ENCODE measurements at places on chromosomes 11 and 22.

DNA sequence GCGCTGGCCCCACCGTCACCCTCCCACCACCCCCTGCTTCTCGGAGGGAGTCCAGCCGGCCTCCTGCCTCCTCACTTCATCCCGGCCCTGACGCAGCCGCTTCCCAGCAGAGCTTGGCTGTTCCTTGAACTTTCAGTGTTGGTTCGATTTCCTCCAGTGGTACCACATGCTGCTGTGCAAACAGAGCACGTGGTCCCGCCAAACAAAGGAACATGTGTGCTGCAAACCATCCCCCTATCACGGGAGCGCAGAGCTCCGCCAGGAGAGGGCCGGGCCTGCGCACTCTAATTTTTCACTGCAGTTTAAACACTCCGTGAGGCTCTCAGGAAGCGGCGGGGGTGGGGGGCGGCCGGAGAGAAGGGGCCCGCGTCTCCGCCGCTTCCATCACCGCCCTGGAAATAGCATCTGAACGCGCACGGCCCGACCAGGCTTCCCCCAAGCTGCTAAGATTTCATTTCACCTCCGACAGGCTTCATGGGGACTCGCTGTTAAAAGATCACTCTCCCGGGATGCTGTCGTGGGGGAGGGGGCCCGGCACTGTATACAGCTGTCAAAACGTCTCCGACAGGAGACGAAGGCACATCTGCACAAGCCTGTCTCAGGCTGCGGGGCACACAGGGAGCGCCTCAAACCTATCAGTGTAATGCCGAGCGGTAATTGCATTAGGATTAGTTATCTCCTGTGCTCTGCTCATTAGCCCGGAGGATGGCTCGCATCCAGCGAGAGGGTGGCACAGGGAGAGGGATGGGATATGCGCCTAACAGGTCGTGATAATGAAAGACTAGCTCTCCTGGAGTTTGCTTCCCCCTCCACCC, 269.9 kb upstream of the SORL1-AS1 start:
- DNase-seq, result no peak

GRCh38 chr11:91998481-91998880, 226.1 kb upstream of the FAT3 start:
- no peak for DNase-seq

GRCh38 chr11:104090767-104091166, 54.3 kb downstream of the DDI1 start:
- DNase-seq, result no peak

- no peak for DNase-seq
These were observed 10.1 kb downstream of the C22orf23 start for GRCh38 chr22:37943136-37943824.

GRCh38 chr11:72229925-72230763, 5.6 kb downstream of the INPPL1 start:
- DNase-seq, result no peak

GRCh38 chr11:79101656-79102055, 339.2 kb downstream of the TENM4 start:
- DNase-seq, result no peak

DNA sequence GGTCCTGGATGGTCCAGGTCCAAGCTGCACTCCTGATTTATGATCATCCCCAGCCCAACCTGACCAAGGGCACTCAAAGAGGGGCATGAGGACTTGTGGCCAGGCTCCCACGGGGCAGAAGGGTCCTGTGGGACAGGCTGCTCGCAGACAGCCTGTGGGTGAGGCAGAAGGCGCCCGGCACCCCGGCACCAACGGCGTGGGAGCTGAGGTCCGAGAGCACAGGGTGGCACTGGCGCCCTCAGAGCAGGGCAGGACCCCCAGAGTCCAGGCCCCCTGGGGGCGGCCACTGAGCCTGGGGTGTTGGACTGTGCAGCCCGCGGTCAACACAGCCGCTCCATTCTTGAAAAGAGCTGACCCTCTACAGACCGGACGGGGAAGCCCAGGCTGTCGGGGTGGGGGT, 3.3 kb downstream of the IL17REL start:
- DNase-seq, result no peak

GRCh38 chr11:47411884-47412746, 3.7 kb downstream of the SLC39A13 start:
- no peak for DNase-seq

DNA sequence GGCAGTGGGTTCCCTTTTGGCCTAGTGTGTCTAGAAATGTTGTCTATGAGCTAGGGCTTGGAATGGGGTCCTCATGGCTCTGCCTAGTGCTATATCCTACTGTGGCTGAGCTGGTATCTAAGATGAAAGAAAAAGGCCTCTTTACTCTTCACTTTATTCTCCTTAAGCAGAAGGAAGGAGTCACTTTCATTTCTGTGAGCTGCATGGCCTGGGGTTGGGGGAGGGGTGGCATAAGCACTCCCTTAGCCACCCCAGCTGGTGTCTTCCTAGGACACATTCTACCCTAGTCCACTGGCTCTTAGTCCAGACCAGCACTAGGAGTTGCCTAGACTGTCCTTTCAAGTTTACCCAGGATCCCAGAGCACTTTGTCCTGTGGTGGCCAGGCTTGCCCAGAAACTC, 1148.9 kb upstream of the CNTN5 start:
- no peak for DNase-seq

GRCh38 chr22:50084080-50084477, 1.1 kb downstream of the MLC1 start:
- DNase-seq, result no peak

DNA sequence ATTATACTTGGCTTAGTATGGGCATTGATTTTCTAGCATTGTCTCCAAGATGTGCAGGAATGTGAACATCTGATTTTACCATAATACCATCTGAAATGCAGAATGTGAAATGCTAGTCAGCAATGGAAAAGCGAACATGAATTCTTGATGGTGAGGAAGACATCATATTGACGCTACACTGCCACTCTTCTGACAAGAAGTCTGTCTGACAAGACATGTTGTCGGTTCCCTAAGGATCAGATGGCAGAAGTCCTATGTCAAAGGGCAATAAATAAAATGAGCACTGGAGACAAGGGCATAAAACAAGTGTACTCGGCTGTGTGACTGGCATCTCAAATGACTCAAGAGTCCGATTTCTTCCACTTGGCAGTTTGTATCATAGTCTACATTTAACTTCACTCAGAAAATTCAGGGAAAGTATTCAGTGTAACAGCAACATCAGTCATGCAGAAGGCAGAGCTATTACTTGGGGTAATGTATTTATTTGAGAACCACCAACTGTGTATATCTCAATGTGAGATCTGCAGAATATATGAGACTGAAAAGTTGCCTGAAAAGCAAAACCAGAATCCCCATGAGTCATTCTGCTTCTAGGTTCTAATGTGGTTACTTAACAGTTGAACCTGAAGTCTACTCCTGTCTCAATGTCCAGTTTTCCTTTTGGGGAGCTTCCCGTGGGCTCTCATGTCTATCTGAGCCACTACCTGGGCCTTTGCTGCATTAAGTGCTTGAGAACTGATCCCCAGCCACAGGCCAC, 51.5 kb downstream of the SLC17A6 start:
- no peak for DNase-seq

GRCh38 chr22:19130959-19131684, at the start of gene TSSK2:
TSSK2 (plus strand) TSS chr22:19131308; CDS start chr22:19131400, 92 bp downstream.
- no peak for DNase-seq

DNA sequence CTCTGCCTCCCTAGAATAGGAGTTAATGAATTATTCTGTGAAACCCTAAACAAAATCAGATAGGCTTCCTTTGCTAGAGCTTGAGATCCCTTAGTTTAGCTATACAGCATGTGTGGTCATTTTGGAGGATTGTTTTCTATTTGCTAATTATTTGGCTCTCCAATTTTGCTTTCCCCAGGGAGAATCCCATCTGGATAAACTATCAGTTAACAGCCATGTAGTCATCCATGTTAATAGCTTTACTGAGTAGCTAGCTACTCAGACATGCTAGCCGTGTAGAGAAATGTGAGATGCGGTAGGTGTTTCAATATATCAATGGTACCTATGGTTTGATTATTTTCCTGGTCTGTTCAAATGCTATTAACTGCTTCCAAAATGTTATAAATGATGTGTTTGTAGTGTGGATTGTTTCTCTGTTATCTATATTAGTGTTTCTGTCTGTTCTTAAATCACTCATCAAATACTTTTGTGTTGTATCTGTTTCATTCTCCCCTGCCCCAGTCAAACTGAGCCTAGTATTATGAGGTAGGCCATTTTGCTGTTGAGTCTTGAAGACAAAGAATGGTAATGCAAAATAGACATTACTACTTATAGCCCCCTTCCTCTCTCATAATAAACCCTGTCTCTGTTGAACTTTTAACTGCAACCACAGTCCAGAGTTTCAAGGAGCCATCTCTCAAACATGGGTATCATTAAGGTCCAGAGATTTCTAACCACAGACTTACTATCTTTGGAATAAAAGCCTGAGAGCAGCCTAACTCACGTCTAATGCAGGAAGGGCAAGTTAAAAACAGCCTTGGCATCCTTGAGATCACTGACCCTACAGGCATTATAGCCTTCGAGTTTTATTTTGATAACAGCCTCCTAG, 56.1 kb upstream of the GRAMD1B start:
- no peak for DNase-seq

DNA sequence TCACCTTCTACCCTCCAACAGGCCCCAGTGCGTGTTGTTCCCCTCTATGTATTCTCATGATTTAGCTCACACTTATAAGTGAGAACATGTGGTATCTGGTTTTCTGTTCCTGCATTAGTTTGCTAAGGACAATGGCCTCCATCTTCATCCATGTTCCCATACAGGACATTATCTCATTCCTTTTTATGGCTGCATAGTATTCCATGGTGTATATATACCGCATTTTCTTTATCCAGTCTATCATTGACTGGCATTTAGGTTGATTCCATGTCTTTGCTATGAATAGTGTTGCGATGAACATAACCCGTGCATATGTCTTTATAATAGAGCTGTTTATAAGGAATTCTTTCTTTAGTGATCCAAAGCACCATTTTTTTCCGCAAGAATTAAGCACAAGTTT, 28.5 kb upstream of the TLCD5 start:
- DNase-seq, result no peak

DNA sequence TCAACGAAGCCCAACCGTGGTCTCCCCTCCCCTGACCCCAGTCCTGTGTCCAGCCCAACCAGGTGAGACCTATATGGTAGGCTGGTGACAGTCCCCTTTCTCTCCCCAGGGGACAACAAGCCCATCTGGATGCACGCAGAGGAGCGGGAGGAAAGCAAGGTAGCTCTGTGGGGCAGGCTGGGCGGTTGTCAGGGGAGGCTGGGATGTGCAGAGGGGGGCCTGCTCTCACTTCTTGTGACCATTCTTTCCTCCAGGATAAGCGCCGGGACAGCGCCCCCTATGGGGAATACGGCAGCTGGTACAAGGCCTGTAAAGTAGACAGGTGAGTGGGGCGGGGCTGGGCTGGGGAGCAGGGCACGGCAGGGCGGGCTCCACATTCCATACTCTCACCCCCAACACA, 3.5 kb upstream of the RAB1B start:
- no peak for DNase-seq

GRCh38 chr11:70421123-70421522, 22.8 kb downstream of the CTTN start:
- DNase-seq, result no peak

- DNase-seq, result no peak
These were observed 1.9 kb downstream of the SLCO2B1 start for GRCh38 chr11:75152651-75153427.

GRCh38 chr22:50252082-50253045, 1.3 kb upstream of the HDAC10 start:
- DNase-seq, result peak; percentile 42

DNA sequence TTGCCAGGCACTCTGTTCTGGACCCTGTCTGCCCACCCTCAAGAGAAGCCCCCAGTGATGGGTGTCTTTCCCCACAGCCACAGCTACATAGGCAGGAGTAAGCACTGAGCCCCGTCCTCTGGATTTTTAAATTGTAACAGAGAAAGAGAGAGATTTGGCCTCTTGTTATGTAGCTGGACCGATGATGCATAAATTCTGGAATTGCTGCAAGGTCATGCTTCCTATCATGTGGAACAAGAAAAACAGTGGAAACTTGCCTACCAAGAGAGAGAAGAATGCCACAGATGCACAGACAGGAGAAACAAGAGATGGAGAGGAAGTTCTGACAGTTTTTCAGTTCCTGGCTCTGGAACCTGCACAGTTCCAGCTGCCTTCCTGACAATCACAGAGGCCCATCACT, 150.2 kb downstream of the ETS1 start:
- no peak for DNase-seq

DNA sequence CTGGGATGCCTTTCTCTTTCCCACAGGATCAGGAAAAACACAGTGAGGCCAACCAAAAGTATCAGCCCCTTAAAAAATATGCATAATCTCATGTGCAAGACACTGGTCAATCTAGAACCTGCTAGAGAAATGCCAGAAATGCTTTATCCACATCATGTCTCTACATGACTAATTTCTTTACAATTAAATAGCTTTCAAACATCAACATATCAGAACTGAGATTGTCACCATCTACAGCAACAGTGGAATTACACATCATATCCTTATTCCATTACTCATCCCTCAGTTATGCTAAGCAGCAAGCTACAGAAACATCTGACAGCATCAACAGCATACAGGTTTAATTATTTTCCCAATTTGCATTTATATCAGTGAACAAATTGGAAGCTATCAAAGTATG, 78.8 kb downstream of the DDIAS start:
- no peak for DNase-seq

- no peak for DNase-seq
These were observed 7.8 kb downstream of the YPEL1 start for GRCh38 chr22:21727768-21728167.

- DNase-seq, result no peak
These were observed 49.4 kb downstream of the RRAS2 start for GRCh38 chr11:14309425-14310192.

- DNase-seq, result peak; percentile 60
These were observed at the start of gene DPAGT1 for GRCh38 chr11:119101759-119102423. DPAGT1 (minus strand) TSS chr11:119101853; CDS start chr11:119101655, 198 bp downstream.

GRCh38 chr11:93541884-93542810, 1.0 kb downstream of the SMCO4 start:
- no peak for DNase-seq

- no peak for DNase-seq
These were observed 79.7 kb downstream of the KIRREL3 start for GRCh38 chr11:126920833-126921232.

DNA sequence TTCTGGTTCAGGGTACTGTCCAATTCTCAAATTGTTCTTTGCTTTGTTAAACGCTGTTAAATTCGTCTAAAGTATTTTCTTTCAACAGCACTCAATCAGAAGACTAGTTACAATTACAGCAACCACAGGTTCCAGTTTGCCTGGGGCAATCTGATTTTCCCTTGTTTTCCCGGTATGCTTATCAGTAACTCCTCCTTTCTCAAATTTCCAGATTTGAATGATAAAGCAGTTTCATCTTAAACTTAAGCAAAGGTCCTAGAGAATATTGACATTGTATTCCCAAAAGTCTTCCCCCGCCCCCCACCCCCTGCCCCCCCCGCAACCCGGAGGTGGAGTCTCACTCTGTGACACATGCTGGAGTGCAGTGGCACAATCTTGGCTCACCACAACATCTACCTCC, 10.5 kb upstream of the USP28 start:
- no peak for DNase-seq

GRCh38 chr11:13174090-13174489, 103.5 kb upstream of the BMAL1 start:
- no peak for DNase-seq

Measured in stimulated activated CD4-positive, alpha-beta T cell treated with anti-CD3 and anti-CD28 coated beads, Interleukin-1b, Interleukin-23, amount 100 ng/mL, for 1 hour (primary cell).